Activated T-cell treated with anti-CD3 and anti-CD28 coated beads, Interleukin-2, amount 50 U/mL, for 72 hours (primary cell): ENCODE measurements at places on chromosomes 7 and 10.

- no peaks in the 10 kb centered on the region for H3K27me3 ChIP-seq
- H3K36me3 ChIP-seq, result no peaks in the 10 kb centered on the region
- no peak overlapping the region for H3K4me3 ChIP-seq
- H3K27ac ChIP-seq, result no peak overlapping the region
- no peaks in the 10 kb centered on the region for H3K4me1 ChIP-seq
Observed at GRCh38 chr7:109387530-109387929, 817.9 kb downstream of the DNAJB9 start.

GRCh38 chr10:73408061-73408460 is 5.8 kb downstream of the ANXA7 start:
- DNase-seq, result no peak
- no peaks in the 10 kb centered on the region for H3K27me3 ChIP-seq
- H3K4me1 ChIP-seq, result peaks cover 75% of the 10 kb centered on the region
- peaks cover 9% of the 10 kb centered on the region for H3K36me3 ChIP-seq

DNA sequence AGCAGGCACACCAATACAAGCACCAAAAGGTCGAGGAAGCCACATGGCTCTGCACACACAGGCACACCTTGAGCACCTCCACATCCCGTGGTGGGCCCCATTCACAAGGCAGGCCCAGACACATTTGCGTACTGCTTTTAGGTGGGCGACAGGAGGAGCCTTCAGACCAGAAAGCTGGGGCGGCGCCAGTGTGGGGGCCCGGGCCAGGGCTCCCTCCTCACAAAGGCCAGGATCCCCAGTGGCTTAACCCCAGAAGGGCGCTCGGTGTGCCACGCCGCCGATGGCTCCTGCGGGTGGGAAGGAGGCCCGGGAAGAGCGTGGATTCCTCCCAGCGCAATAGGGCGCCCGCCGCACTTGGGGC is 2.8 kb upstream of the SMARCD3 start:
- no peak overlapping the region for H3K27ac ChIP-seq
- peak; percentile 25 for DNase-seq
- H3K4me1 ChIP-seq, result peaks cover 18% of the 10 kb centered on the region
- H3K36me3 ChIP-seq, result no peaks in the 10 kb centered on the region
- peak overlapping the region; percentile 45 for H3K4me3 ChIP-seq

DNA sequence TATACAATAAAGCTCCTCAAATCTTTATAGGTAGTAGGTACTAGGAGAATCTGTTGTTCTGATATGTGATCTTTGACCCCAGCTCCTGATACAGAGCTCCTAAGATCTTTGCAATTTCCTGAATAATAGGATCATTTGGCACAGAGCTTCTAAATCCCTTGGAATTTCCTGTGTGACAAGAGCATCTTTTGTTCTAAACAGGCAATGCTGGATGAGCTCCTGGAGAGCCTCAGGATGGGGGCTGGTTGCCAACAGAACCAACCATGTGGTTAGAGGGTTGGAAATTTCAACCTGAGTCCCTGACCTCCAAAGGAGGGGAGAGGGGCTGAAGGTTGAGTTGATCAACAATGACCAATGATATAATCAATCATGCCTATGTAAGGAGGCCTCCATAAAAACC is 629.0 kb downstream of the CCSER2 start:
- DNase-seq, result no peak
- H3K36me3 ChIP-seq, result no peaks in the 10 kb centered on the region
- no peak overlapping the region for H3K27ac ChIP-seq

- DNase-seq, result no peak
- no peaks in the 10 kb centered on the region for H3K27me3 ChIP-seq
- peaks cover 2% of the 10 kb centered on the region for H3K36me3 ChIP-seq
- peaks cover 71% of the 10 kb centered on the region for H3K4me1 ChIP-seq
- no peak overlapping the region for H3K27ac ChIP-seq
Observed at GRCh38 chr10:95790982-95791381, 35.0 kb downstream of the ENTPD1 start.

GRCh38 chr7:465710-466400 is 53.8 kb downstream of the PDGFA start:
- H3K27ac ChIP-seq, result no peak overlapping the region
- no peak overlapping the region for H3K4me3 ChIP-seq
- peaks cover 4% of the 10 kb centered on the region for H3K36me3 ChIP-seq
- no peak for DNase-seq
- H3K27me3 ChIP-seq, result no peaks in the 10 kb centered on the region

DNA sequence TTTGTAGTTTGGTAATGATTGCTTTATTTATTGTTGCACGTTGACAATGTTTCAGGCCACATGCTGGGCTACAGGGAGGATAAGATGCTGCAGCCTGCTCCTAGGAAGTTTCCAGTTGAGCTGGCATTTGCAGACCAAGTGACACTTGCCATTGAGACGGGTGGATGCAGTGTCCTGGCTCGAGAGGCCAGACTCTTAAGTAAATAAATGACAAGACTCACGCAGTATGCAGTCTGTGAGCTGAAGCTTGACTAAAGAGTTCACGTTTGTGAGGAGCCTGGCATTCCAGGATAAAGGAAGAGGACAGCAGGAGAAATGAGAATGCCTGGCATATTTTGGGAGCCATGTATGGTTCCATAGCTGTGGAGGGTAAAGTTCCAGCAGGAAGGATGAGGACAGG is 105.8 kb downstream of the BAMBI start:
- H3K4me3 ChIP-seq, result no peak overlapping the region
- no peak for DNase-seq
- no peak overlapping the region for H3K27ac ChIP-seq
- peaks cover 3% of the 10 kb centered on the region for H3K4me1 ChIP-seq
- no peaks in the 10 kb centered on the region for H3K36me3 ChIP-seq
- peaks cover 17% of the 10 kb centered on the region for H3K27me3 ChIP-seq

GRCh38 chr10:133104963-133105640 is 17.4 kb downstream of the ADGRA1 start:
- H3K4me1 ChIP-seq, result no peaks in the 10 kb centered on the region
- H3K4me3 ChIP-seq, result no peak overlapping the region
- H3K27me3 ChIP-seq, result peaks cover 16% of the 10 kb centered on the region
- no peak for DNase-seq
- no peak overlapping the region for H3K27ac ChIP-seq

DNA sequence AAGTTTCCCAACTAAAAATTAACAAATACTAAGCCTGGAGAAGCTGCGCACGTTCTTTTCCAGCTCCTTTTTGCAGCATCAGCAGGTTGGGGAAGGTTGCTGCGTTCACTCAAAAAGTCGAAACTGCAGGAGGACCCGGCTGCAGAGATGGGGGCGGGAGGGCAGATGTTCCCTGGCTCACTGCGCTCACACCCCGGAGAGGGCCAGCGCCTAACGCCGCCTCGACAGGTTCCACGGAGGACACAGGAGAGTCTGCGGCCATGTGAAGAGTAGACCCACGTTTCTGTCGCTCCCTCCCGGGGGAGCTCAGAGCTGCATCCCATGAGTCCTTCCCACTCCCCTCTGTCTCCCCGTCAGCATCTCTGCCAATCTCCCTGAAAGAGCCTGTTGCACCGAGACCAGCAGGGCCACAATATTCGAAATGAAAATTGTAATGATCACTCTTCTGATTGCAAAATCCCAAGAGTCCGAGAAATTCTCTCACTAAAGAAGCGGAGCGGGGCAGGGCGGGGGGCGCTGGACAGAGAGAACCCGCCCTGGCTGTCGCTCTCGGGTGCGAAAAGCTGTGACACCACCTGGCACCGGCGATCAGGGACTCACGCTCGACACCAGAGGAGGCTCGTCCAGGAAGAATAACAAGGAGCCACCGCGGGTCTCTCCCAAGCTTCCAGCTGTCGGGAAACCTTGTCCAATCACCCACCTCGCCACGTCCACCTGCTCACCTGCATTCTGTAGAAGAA is 131.5 kb upstream of the PFKP start:
- DNase-seq, result no peak
- H3K4me1 ChIP-seq, result no peaks in the 10 kb centered on the region
- H3K4me3 ChIP-seq, result no peak overlapping the region
- H3K27ac ChIP-seq, result no peak overlapping the region
- no peaks in the 10 kb centered on the region for H3K36me3 ChIP-seq

GRCh38 chr7:148883266-148884048 is 634 bp downstream of the EZH2 start:
- H3K4me1 ChIP-seq, result peaks cover 49% of the 10 kb centered on the region
- H3K27ac ChIP-seq, result peak overlapping the region; percentile 98
- H3K27me3 ChIP-seq, result no peaks in the 10 kb centered on the region
- H3K36me3 ChIP-seq, result peaks cover 19% of the 10 kb centered on the region
- peak overlapping the region; percentile 99 for H3K4me3 ChIP-seq

DNA sequence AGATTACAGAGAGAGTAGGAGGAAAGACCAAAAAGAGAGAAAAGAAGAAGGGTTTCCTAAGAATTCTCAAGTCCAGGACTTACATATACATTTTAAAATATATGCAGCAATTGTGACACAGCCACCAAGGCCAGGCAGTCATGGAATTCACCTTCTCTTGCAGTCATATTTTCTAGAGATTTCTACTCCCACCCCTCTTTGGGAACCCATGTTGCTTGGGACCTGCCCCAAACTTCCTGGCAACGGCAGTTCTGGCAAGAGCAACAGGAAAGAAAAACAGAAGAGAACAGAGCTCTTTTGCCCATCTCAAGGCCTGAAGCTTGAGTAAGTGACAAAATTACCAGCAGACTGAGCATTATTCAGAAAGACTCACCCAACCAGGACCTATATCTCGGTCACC is 128.3 kb upstream of the ASAH2 start:
- no peak for DNase-seq
- H3K4me1 ChIP-seq, result no peaks in the 10 kb centered on the region
- peaks cover 4% of the 10 kb centered on the region for H3K36me3 ChIP-seq
- H3K27ac ChIP-seq, result no peak overlapping the region
- no peak overlapping the region for H3K4me3 ChIP-seq

DNA sequence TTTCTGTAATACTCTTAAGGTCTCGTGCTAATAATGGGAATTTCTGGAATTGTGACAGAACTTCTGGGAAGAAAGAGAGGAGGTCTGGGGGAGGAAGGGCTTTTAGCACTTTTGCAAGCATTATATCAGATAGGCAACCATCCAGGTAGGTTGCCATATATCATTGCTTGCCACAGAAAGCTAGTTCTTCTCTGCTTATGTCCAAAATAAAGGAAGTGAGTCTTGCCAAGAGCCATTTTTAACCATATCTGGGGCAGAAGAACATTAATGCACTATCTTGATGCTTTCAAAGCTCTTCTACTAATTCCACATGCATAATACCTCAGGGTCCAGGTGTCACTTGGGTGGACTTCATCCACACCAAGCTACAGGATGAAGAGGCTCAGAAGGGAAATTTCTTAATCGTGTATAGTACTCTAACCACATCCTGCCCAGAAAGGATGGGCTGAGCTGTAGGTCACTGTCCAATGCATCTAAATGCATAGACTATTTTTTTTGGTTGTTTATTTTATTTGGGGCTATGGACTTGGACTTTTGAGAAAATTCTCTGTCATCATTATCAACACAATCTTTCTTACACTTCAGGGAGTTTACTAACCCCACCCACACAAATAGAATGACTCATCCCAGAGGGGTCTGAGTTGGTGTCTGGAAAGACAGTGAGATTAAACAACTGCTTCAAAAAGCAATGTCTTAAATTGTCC is 68.9 kb upstream of the ADO start:
- H3K4me3 ChIP-seq, result no peak overlapping the region
- no peak overlapping the region for H3K27ac ChIP-seq
- DNase-seq, result peak; percentile 37
- no peaks in the 10 kb centered on the region for H3K36me3 ChIP-seq
- peaks cover 10% of the 10 kb centered on the region for H3K4me1 ChIP-seq
- H3K27me3 ChIP-seq, result no peaks in the 10 kb centered on the region

DNA sequence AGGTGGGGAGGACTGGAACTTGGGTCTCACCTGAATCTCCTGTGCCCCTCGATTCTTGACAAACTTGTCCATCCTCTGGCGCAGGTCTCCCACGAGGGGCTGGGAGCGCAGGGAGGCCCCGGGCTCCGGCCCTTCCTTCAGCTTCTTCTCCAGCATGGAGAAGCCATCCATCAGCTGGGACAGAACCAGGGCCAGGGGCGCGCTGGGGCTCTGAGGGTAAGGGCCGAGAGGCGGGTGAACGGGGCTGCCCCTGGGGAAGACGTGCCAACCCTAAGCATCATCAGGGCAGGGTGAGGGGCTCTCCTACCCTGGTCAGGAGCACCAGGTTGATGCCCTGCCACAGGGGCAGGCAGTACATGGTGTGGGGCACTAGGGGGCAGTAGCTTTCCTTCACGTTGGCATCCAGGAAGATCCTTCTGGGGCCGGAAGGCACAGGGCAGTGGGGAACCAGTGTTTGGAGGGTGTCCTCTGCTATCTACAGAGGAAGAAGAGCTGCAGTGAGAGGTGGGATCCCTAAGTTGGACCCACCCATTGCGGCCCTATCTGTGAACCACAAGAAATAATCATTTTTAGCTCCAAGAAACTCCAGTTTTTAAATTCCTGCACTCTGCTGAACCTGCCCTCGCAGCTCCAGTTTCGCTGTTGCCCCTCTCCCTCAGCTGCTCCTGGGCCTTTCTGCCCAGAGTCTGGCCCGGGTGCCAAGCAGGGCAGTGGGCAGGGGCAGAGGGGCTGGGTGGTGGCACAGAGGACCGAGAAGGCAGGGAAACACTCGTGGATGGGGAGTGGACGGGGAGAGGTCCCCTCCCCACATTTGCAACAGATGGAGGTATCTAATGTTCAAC is 10.8 kb upstream of the PYROXD2 start:
- peak; percentile 55 for DNase-seq
- no peaks in the 10 kb centered on the region for H3K27me3 ChIP-seq
- H3K4me1 ChIP-seq, result no peaks in the 10 kb centered on the region
- no peak overlapping the region for H3K4me3 ChIP-seq
- no peak overlapping the region for H3K27ac ChIP-seq

DNA sequence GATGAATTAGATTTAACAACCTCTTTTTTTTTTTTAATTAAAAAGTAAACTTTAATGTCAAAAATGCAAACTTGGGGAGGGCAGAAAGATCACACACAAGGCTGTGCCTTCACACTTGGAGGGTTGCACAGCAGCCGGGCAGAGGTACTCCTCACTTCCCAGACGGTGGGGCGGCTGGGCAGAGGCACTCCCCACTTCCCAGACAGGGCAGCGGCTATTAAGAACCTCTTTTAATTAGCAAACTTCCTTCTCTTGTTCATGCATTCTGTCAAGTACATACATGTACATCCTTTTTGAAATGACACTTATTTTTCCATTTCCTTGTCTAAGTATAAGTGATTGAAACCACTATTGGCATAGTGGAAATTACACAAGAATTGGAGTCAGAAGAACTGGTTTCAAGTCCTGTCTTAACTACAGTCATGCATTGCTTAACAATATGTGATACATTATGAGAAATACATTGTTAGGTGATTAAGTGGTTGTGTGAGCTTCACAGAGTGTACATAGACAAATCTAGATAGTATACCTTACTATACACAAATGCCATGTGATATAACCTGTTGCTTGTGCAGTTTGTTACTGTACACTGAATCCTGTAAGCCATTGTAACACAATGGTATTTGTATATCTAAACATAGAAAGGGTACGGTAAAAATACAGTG is 26.5 kb downstream of the BTRC start:
- H3K4me3 ChIP-seq, result peak overlapping the region; percentile 58
- DNase-seq, result peak; percentile 3
- peaks cover 25% of the 10 kb centered on the region for H3K4me1 ChIP-seq
- H3K27me3 ChIP-seq, result no peaks in the 10 kb centered on the region

GRCh38 chr7:141785706-141786552 is 4.1 kb upstream of the TAS2R5 start:
- H3K27me3 ChIP-seq, result no peaks in the 10 kb centered on the region
- H3K27ac ChIP-seq, result no peak overlapping the region
- no peak overlapping the region for H3K4me3 ChIP-seq
- no peaks in the 10 kb centered on the region for H3K36me3 ChIP-seq
- DNase-seq, result peak; percentile 10
